Uterine smooth muscle cell (primary cell): ENCODE measurements at places on chromosomes 4 and X. TPM values are rescaled to one million over a fixed set of nuclear protein-coding genes. Genes with fewer than 3 reads are reported as not detected.

RBPJ gene
- total RNA-seq: 182 and 202 TPM in 2 replicates

CCKAR gene
- 0.25 TPM in 1 of 2 replicates, not detected in the other for total RNA-seq

CSN1S1 gene
- total RNA-seq: not detected in 2 replicates

F9 gene
- total RNA-seq: not detected in 2 replicates

CCNQ gene
- 31.7 and 47.8 TPM in 2 replicates for total RNA-seq

ATP2B3 gene
- total RNA-seq: under 0.01 TPM in 1 of 2 replicates, not detected in the other
